ENCODE measurements at places on chromosomes 13 and 19. TPM values are rescaled to one million over a fixed set of nuclear protein-coding genes. Genes with fewer than 3 reads are reported as not detected.

Gene CIC
- total RNA-seq, result 36.1 TPM

Gene GJB2
- total RNA-seq, result not detected

Gene KIR3DL2
- not detected for total RNA-seq

Gene CEACAM8
- not detected for total RNA-seq

Gene SELENOV
- not detected for total RNA-seq

Gene ZSCAN4
- not detected for total RNA-seq

Gene DCLK1
- 3.5 TPM for total RNA-seq

Gene FAM124A
- 23.3 TPM for total RNA-seq

Gene ZNF571
- 1.2 TPM for total RNA-seq

Gene CGB3
- total RNA-seq, result not detected

Gene CYP2A6
- not detected for total RNA-seq

Gene ZFP14
- 2.8 TPM for total RNA-seq

Gene GPR4
- total RNA-seq, result 15.7 TPM

Gene GPR18
- not detected for total RNA-seq

Gene OR7E24
- total RNA-seq, result not detected

Gene CALR3
- 0.13 TPM for total RNA-seq

Gene OR7A5
- not detected for total RNA-seq

Gene KLF1
- total RNA-seq, result not detected

Gene RNASEH2A
- 31.0 TPM for total RNA-seq

Gene GIPR
- not detected for total RNA-seq

Gene TGFBR3L
- 0.43 TPM for total RNA-seq

Gene NMRK2
- total RNA-seq, result not detected

All from thoracic aorta endothelial cell (primary cell).